IMR-90 (cell line): ENCODE measurements at places on chromosomes 7 and 10. TPM values are rescaled to one million over a fixed set of nuclear protein-coding genes. Genes with fewer than 3 reads are reported as not detected.
A peak's percentile ranks its signal among the peaks of the same experiment; 100 is the strongest.

- peak; percentile 49 for DNase-seq
Observed at GRCh38 chr7:36034020-36034419, 119.0 kb upstream of the EEPD1 start.

- no peak for DNase-seq
Observed at GRCh38 chr10:55233505-55233904, 432.5 kb upstream of the PCDH15 start.

DNA sequence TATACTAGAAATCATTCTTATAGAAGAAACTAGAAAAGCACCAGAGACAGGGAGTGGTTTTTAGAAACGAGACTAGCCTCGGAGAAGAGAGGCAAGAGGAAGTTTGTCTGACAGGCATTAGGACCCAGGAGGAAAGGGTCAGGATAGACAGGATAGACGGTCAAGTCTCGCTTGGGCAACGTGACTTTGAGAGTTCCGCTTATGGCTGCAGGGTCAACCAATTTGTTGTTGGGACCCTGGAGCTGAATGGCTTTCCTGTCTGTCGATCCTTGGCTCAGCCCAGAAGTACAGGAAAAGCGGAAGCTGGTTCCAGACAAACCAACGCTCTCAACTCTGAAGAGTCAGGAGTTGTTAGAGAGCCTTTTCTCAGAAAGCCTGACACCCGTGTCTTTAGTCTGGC, 191.2 kb downstream of the FZD1 start:
- DNase-seq = no peak

- no peak for DNase-seq
Observed at GRCh38 chr7:71237945-71238344, 106.0 kb downstream of the GALNT17 start.

DNA sequence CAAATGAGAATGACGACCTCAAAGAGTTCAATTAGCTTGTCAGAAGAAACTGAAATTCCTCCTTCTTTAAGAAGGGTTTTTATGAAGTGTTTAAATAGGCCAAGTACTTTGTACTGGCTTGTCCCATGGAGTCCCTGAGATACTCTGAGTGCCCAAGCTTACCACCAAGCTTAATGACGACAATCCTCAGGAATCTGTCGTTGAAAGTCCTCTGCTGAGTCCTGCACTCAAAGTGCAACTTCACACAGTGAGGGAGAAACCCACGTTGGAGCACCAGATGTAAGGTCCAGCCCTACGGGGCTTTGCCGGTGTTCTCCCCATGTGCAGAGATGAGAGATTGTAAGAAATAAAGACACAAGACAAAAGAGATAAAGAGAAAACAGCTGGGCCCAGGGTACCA, 42.8 kb upstream of the AKR1C2 start:
- no peak for DNase-seq

- no peak for DNase-seq
Observed at GRCh38 chr7:142356166-142356565, 98.3 kb upstream of the PRSS58 start.

DNA sequence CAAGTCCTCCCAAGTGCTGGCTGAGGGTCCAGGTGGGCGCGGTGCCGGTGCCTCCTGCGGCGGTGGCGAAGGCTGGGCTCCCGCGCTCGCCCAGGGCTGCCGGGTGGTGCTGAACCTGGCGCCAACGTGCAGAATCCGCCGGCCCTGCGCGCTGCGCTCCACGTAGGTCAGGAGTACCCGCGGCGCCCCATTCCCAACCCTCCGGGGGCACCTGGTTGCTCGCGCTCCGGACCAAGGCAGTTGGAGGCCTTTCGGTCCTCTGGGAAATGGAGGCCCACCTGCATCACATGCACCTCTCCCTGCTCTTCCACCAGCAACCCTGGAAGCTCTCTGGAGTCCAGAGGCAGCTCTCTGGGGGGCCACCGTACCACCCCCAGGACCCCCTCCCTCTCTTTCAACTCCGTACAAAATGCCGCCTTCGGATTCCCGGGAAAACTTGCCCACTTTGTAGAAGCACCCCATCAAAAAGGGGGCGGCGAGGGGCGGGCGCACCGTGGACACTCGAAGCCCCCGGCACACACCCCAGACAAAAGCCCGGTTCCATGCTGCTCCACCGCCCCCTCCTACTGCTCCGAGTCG, 745 bp downstream of the SLC16A9 start:
- no peak for DNase-seq

DNA sequence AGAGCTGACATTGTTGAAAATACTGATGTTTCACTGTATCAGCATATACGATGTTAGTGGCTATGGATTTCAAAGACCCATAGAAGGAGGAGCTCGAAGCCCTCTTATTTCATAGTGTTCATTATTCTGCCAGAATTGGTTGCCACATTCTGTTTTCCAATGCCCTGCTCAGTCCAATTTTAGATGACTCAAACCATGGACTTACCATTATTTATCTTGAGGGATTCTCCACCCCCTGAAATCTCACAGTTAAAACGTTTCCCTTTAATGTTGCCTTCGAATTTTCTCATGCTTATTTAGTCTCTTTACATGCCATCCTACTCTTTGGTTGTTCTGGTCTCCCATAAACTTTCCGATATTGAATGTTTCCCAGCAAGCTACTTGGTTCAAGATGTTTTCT, 264.5 kb downstream of the HDAC9 start:
- peak; percentile 21 for DNase-seq

- no peak for DNase-seq
Observed at GRCh38 chr7:48528646-48529045, 357.4 kb downstream of the ABCA13 start.

- no peak for DNase-seq
Observed at GRCh38 chr7:6512892-6513291, 38.4 kb downstream of the GRID2IP start.

DNA sequence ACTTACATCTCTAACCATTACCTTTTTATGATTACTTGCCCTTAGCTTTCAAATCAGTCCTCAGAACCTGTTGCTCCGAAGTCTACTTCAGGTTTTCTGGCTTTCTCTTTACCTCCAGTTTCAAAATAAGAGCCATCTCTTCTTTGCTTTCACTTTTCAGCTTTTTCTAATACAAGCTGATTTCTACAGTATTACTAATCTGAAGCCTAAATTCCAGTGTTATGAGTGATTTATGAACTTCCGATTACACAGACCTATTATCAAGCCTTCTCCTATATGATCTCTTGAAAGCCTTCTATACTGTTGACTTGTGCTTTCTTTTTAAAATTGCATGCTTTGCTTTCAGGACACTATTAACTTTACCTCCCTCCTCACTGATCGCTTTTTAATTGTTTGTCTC, 1307.8 kb upstream of the CELF2 start:
- peak; percentile 31 for DNase-seq

GRCh38 chr10:77724820-77725219, 87.2 kb upstream of the KCNMA1 start:
- no peak for DNase-seq

DNA sequence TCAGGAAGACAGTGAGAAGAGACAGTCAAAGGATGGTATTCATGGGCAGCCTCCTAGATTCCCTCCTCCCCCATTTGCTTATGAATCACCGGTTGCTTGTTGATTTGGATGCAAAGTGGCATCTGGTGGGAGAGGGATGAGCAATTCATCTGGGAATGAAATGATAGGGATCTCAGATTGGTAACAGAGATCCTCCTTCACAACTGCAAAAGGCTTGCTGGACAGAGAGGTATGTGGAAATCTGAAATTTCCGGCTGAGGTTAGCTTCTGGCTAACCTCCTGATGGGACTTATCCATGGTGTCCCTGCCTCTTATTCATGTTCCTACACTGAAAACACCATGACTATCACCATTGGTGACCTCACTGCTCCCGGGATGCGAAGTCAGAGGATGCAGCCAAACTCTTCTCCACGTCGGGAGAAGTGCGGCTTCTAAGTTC, 48.4 kb upstream of the PODXL start:
- peak; percentile 77 for DNase-seq

- DNase-seq = no peak
Observed at GRCh38 chr10:46019569-46020343, 10.7 kb downstream of the NCOA4 start.

GRCh38 chr7:135620980-135621850, 41.1 kb upstream of the STMP1 start:
- DNase-seq = peak; percentile 91

DNA sequence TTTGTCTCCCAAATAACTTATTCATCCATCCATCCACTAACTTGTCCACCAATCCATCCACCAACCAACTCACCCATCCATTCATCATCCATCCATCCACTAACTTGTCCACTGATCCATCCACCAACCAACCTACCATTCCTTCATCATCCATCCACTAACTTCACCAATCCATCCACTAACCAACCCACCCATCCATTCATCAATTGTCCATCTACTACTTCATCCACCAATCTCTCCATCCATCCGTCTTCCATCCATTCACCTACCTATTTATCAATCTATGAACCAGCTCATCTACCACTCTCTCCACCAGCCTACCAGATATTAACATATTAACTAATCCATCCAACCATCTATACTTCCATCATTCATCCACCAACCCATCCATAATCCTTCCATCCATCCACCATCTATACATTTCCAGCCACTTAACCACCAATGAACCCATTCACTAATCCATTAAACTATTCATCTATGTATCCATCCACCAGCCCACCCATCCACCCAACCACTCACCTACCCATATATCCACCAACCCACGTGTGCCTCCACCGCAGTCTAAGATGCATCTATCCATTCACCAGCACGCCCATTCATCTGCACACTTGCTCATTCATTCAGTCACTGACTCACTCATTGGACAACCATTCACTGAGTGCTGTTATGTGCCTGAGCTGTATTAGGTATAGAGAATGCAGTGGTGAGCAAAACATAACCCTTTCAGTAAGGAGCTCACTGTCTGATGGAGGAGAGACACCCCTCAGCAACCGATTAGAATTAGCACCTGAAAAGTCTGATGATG, 19.8 kb upstream of the TBL2 start:
- no peak for DNase-seq

- DNase-seq = peak; percentile 82
Observed at GRCh38 chr7:72805526-72806494, 22.2 kb downstream of the TYW1B start.

GRCh38 chr7:8014399-8014798, 45.8 kb downstream of the GLCCI1 start:
- no peak for DNase-seq

- DNase-seq = no peak
Observed at GRCh38 chr10:46552526-46553237, 3.8 kb downstream of the GPRIN2 start.

DNA sequence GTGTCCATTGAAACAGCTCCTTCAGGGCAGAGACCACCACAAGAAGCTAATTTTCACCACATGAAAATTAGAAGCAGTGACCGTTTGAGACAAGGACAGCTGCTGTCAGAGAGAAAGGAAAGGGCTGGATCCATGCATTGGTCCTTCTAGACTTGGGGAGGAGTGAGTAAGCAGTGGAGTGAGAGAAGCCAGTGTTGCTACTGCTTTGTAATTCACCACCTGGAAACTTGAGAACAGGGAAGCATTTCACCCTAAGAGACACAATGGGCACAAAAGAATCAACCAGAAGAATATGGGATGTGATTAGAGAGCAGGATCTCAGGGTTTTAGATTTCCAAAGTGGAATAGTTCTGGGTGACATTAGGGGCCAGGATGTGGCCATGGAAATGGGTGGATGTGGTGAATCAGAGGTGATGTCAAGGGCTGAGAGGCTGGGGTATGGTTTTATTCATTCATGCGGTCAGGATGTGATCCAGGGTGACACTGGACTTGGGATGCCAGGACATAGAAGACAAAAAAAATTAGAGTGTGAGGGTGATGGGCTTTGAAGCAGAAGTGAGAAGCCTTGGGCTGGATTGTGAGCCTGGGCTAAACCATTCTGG, 61.6 kb downstream of the DENND11 start:
- DNase-seq = peak; percentile 6

DNA sequence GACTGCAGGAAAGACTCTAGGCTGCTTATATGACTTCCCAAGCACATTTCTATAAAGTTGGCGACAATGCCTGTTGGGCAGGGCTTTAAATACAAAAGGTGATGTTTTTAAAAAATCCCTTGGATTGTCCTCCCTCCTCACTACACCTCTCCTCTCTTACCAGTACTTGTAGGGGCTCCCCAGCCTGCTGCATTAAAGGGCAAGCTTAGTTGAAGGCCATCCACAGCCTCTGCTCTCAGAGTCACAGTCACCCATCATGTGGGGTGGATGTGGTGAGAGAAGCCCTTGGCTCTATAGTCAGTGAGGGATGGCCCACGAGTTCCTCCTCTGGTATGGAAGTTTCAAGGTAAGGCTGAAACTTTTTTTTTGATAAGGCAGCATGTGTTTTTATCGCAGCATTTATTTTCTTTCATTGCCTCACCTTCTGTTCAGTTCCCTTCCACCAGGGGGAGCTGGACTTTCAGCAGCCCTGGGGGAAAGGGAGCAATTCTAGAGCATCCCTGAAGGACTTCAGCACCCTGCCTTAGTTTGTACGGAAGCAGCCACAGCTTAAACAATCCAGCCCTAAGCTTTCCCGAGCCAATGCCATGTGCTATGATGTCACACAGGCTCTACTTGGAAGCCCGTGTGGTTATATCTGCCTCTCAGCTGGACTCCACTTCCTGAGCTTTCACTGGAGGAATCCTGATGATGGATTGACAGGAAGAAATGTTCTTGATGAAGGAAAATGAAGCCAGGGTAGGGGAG, 131.9 kb downstream of the CALCR start:
- DNase-seq = peak; percentile 13

- peak; percentile 81 for DNase-seq
Observed at GRCh38 chr7:28408105-28408959, 4.0 kb upstream of the CREB5 start.

DNA sequence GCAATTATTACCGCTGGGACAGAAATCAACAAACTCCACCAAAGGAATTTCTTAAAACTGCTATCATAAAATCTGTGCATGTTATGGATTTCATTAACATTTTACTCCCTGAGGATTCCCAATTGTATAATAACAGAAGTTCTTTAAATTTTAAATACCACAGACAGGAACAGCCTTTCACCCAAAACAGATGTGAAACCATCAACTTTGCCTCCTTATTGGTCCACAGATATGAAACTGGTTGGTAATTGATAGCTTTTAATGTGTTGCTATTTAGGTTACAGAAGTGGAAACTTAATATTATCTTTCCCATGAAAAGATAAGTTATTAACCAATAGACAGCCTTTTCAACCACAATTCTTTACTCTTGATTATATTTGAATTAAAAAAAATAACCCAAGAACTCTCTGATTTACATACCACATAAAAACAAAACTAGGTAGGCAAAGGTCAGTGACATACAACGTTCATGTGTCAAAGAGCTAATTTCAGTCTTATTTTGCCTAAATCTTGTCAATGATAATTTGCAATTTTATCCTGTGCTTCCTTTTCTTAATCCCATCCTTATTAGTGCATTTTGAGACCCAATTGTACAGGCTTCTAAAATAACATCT, 90.0 kb downstream of the NRP1 start:
- DNase-seq = no peak

Gene PAPOLB
- under 0.01 TPM in 2 replicates for total RNA-seq

Gene LRRC4
- total RNA-seq = 0.54 and 0.56 TPM in 2 replicates

Gene PNLIPRP2
- total RNA-seq = not detected in 2 replicates

Gene SUN3
- not detected in 2 replicates for total RNA-seq

Gene ACSM6
- not detected in 2 replicates for total RNA-seq

Gene AKR1C8
- not detected in 2 replicates for total RNA-seq

Gene ANK3
- total RNA-seq = 1.7 and 1.8 TPM in 2 replicates

Gene SLC26A3
- total RNA-seq = not detected in 2 replicates

Gene SNCG
- total RNA-seq = 10.6 and 11.9 TPM in 2 replicates

Gene NME8
- total RNA-seq = not detected in 2 replicates
